Vagina (tissue), 2 donors: ENCODE measurements at places on chromosomes 6 and 20. TPM values are rescaled to one million over a fixed set of nuclear protein-coding genes. Genes with fewer than 3 reads are reported as not detected.

- no peaks in the 10 kb centered on the region for H3K4me1 ChIP-seq
- DNase-seq, result no peak
- H3K27ac ChIP-seq, result no peak overlapping the region
- H3K27me3 ChIP-seq, result no peaks in the 10 kb centered on the region
- H3K36me3 ChIP-seq, result no peaks in the 10 kb centered on the region
Measured at GRCh38 chr6:124670801-124671200, 291.4 kb upstream of the RNF217 start.

DNA sequence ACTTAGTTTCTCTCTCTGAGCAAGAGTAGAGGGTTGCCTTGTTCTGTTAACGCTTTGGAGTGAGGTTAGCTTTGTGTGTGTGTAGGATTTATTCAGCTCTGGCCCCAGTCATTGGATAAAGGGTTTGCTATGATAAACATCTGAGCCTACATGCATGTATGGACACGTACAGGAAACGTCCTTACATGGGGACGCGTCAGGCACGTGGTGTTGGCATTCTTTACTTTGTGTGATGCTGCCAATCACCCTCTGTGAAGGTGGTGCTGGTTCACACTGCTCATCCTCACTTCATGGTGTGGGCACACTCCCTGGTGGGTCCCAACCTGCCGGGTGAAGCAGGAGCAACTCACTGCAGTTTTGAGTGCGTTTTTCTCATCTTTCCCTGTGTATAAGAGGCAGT, 53.4 kb upstream of the CD93 start:
- no peak for DNase-seq
- H3K27me3 ChIP-seq, result no peaks in the 10 kb centered on the region
- no peak overlapping the region for H3K27ac ChIP-seq

- H3K27me3 ChIP-seq, result no peaks in the 10 kb centered on the region
- H3K4me1 ChIP-seq, result no peaks in the 10 kb centered on the region
- no peak overlapping the region for H3K27ac ChIP-seq
- H3K36me3 ChIP-seq, result no peaks in the 10 kb centered on the region
Measured at GRCh38 chr20:53001498-53002301, 29.5 kb downstream of the TSHZ2 start.

GRCh38 chr20:41072190-41072863, 43.7 kb downstream of the TOP1 start:
- peaks cover 75% of the 10 kb centered on the region for H3K4me1 ChIP-seq
- no peaks in the 10 kb centered on the region for H3K27me3 ChIP-seq
- H3K36me3 ChIP-seq, result no peaks in the 10 kb centered on the region
- H3K4me3 ChIP-seq, result no peak overlapping the region

DNA sequence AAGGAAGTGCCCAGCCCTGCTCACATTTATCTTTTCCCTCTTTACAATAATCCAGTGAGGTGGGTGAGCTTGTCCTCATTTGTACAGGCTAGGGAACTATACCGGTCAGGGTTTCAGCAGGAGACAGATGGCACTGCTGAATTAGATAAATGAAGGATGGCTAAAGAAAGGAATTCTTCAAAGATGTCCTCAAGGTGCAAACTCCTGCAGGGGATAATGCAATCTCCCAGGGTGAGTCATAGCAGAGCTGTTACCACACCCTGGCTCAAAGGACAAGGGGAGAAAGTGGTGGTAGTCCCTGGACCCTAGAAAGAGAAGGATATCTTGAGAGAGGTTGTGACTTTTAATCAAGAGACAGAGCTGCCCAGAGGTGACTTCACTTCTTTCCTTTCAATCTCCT, 66.7 kb downstream of the RFPL4B start:
- H3K4me3 ChIP-seq, result no peak overlapping the region
- H3K27me3 ChIP-seq, result no peaks in the 10 kb centered on the region
- DNase-seq, result no peak
- no peaks in the 10 kb centered on the region for H3K36me3 ChIP-seq
- H3K27ac ChIP-seq, result no peak overlapping the region

DNA sequence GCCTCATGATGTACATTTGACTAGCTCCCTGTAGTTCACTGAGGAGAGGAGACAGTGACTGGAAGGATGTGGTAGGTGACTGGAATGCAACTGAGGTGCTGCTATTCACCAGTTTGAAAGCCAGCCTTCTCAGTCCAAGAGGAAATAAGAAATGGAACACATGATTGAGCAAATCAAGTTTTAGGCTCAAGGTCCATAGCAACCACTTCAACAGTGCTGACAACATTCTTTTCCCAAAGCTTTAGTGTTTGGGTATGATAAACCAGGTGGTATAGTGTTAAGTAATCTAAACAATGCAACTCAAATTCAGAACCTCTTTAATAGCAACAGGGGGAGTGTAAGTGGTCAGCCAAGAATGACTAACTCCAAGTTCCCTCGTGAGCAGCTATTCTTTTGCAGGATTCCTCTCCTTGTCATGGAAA, 9.2 kb downstream of the ZHX3 start:
- no peaks in the 10 kb centered on the region for H3K27me3 ChIP-seq
- no peaks in the 10 kb centered on the region for H3K36me3 ChIP-seq

GRCh38 chr20:48766205-48766604, 61.6 kb downstream of the PREX1 start:
- H3K4me1 ChIP-seq, result peaks cover 3% of the 10 kb centered on the region
- H3K36me3 ChIP-seq, result no peaks in the 10 kb centered on the region
- DNase-seq, result no peak
- H3K4me3 ChIP-seq, result no peak overlapping the region
- no peaks in the 10 kb centered on the region for H3K27me3 ChIP-seq

IBTK gene
- total RNA-seq, result 15.5 TPM

ADGRG6 gene
- 22.6 TPM for total RNA-seq

SUPT3H gene
- 4.2 TPM for total RNA-seq

C6orf52 gene
- total RNA-seq, result not detected
